ENCODE measurements at places on chromosomes 13 and 19.

GRCh38 chr19:35459414-35460082 lies 11.5 kb downstream of the FFAR2 start:
- DNase-seq, result no peak

GRCh38 chr19:47820410-47820809 lies 1.3 kb upstream of the CRX start:
- DNase-seq, result no peak

DNA sequence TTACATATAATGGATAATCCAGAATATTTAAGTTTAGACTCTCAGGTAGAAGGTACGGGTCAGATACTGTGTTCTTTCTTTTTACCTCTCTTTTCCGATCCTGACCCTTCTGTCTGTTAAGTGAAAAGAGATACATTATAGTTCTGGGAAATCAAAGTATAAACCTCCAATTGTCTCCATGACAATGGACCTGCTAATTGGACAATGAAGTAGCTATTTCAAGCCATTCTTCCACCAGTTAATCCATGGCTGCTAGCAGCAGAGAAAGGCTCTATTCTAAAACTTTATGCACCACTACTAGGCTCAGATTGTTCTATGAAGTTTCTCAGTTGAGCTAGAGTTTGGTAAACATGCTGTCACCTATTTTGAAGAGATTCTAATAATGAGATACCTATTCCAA lies 8.3 kb upstream of the NBEA start:
- DNase-seq, result no peak

GRCh38 chr13:102845289-102845629 lies 573 bp upstream of the ERCC5 start:
- no peak for DNase-seq

DNA sequence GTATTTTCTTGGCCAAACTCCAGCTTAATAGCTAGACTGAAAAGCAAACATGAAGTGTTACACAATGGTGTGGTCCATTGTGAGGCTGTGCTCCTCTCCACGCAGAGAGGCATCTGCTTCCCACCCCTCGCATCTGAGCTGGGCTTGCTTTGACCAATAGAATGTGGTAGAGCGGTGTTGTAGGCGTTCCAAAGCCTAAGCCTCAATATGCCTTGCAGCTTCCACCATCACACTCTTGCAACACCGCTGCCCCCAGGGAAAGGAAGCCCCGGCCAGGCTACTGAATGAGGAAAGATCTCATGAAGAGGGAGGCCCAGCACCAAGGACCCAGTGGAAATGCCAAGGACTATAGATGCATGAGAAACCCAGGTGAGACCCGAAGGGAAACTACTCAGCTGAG lies 9.4 kb downstream of the FLT1 start:
- no peak for DNase-seq

GRCh38 chr19:52592301-52592700 lies 22.2 kb downstream of the ZNF701 start:
- DNase-seq, result no peak

DNA sequence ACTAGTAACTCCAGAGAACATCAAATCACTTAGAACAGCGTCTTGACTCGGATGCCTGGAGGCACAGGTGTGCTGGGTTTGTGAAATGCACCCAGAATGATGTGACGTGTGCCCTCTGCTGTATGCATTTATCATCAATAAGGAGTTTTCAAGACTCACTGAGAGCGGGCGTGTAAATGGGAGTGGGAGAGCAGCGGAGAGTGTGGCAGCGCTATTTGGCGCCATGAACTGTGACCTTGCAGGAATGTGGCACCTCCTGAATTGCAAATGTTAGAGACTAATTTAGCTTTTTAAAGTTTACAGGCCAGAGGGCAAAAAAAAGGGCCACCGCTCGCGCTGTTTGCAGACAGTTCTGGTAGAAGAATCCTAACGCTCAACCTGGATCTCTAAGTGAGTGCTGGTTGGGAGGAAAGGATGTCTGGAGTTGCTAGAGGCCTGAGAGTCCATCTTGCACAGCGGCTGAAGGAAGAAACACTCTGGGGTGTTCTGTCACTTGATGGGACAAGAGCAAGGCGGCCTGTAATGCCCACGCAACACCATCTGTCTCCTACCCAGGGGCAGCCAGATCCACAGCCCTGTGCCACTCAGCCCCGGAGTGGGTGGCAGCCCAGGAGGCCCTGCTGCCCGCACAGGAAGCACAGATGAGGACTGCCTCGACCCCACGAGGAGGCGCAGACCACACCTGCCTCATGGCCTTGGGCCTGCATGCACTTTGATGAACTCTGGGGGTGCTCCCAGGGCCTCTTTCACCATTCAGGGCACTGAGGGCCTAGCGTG lies 19.7 kb downstream of the RANBP3 start:
- no peak for DNase-seq
